ENCODE measurements at places on chromosomes 4 and X. TPM values are rescaled to one million over a fixed set of nuclear protein-coding genes. Genes with fewer than 3 reads are reported as not detected.

F8A3 gene
- total RNA-seq = 1.0 TPM

COX18 gene
- 6.1 TPM for total RNA-seq

SLC25A43 gene
- total RNA-seq = 27.3 TPM

SORCS2 gene
- 4.9 TPM for total RNA-seq

FRG2 gene
- total RNA-seq = not detected

CSAG1 gene
- total RNA-seq = 0.24 TPM

FAT4 gene
- 1.4 TPM for total RNA-seq

KLF8 gene
- not detected for total RNA-seq

SPACA5 gene
- not detected for total RNA-seq

ARAP2 gene
- total RNA-seq = 0.47 TPM

POLN gene
- 0.53 TPM for total RNA-seq

FGFR3 gene
- 2.7 TPM for total RNA-seq

FAM9B gene
- total RNA-seq = not detected

TMEM35A gene
- not detected for total RNA-seq

SPATA4 gene
- 0.24 TPM for total RNA-seq

GPR143 gene
- 0.21 TPM for total RNA-seq

TCEAL6 gene
- total RNA-seq = not detected

HHIP gene
- total RNA-seq = 0.76 TPM

PPP4R3C gene
- total RNA-seq = not detected

SH3D19 gene
- total RNA-seq = 22.9 TPM

Data from A549 treated with AZD2906 at 1 μM for 4 hours (cell line).